ENCODE measurements at places on chromosomes 2 and 18. TPM values are rescaled to one million over a fixed set of nuclear protein-coding genes. Genes with fewer than 3 reads are reported as not detected.

DNA sequence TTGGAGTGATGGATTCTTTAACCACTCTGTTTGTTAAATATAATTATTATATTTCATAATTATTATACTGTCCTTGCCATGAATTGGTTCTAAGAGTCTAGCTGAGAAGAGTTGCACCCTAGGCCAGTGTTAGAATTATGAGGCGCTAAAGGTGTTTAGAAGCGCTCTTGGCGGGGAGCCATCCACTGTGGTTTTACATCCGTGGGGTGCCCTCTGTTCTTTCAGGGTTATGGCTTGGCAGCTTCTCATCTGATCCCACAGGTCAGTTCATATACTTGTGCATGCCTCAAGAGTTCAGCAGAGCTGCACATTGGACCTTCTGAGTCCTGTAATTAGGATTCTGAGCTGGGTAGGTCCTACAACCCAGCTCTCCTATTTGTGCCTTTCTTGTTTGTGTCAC is 9.1 kb downstream of the ASAP2 start:
- H3K4me3 ChIP-seq = no peak overlapping the region
- peaks cover 36% of the 10 kb centered on the region for H3K4me1 ChIP-seq
- H3K27ac ChIP-seq = no peak overlapping the region
- no peaks in the 10 kb centered on the region for H3K27me3 ChIP-seq
- no peaks in the 10 kb centered on the region for H3K36me3 ChIP-seq

DNA sequence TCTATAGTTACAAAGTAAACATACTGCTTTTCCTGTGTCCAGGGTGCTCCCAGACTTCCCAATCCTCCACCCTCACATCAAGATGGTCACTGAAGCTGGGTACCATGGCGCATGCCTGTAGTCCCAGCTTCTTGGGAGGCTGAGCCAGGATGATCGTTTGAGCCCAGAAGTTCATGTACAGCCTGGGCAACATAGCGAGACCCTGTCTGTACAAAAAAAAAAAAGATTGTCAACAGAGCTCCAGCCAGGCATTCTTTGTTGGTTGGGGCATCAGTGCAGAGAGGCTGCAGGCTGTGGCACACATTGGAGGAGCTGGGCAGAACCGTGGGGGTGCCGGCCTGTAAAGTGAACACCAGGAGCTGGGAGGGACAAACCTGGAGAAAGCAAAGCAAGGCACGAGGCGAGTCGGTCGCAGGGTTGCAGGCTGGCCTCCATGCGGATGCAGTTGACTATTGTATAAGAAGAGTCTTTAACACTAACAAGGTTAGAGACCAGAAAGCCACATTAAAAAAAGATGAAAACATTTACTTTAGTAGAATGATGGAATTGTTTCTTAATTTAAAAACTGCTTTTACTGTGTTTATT is 51.8 kb downstream of the ACOXL start:
- H3K27ac ChIP-seq = no peak overlapping the region
- DNase-seq = peak; percentile 62
- no peaks in the 10 kb centered on the region for H3K27me3 ChIP-seq
- no peak overlapping the region for H3K4me3 ChIP-seq
- H3K4me1 ChIP-seq = no peaks in the 10 kb centered on the region

- H3K4me3 ChIP-seq = no peak overlapping the region
- H3K27me3 ChIP-seq = peaks cover 96% of the 10 kb centered on the region
- no peak for DNase-seq
- H3K4me1 ChIP-seq = peaks cover 23% of the 10 kb centered on the region
- H3K36me3 ChIP-seq = no peaks in the 10 kb centered on the region
These were observed 2.4 kb downstream of the EVX2 start for GRCh38 chr2:176081376-176081836.

Gene SH2D6
- total RNA-seq = not detected

Gene LOXHD1
- 0.50 TPM for total RNA-seq

GRCh38 chr2:42510608-42511243 is 16.9 kb upstream of the KCNG3 start:
- no peak overlapping the region for H3K4me3 ChIP-seq
- no peak for DNase-seq
- H3K4me1 ChIP-seq = no peaks in the 10 kb centered on the region
- no peaks in the 10 kb centered on the region for H3K36me3 ChIP-seq

DNA sequence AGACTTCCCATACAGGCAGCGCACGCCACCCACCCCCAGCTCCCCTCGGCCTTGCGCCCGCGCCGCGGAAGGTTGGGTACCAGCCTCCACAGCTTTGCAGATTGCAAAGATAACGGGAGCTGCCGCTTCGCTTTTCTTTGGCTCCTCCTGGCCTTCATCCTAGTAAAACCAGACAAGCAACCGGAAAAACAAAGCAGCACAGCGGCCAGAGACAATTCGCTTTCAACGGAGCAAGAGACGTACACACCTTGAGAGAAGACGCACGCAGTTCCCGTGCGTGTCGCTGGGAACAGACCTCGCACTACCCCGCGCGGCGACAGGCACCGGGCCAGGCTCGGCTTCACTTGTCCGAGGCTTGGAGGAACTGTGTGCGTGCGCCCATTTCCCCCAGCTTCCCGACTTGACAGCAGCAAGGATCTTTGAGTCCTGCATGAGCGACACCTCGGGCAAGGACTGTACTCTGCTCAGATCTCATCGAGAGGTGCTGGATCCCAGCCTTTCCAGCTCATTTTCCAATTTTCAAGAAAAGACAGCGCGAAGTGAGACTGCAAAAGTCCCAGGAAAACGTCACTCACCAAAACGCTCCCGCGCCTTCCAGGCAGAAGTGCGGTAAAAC is 964 bp downstream of the ZBTB7C start:
- DNase-seq = no peak
- no peaks in the 10 kb centered on the region for H3K36me3 ChIP-seq
- no peaks in the 10 kb centered on the region for H3K27me3 ChIP-seq
- peak overlapping the region; percentile 92 for H3K27ac ChIP-seq
- H3K4me1 ChIP-seq = peaks cover 49% of the 10 kb centered on the region

- H3K4me3 ChIP-seq = no peak overlapping the region
- no peaks in the 10 kb centered on the region for H3K27me3 ChIP-seq
- no peaks in the 10 kb centered on the region for H3K36me3 ChIP-seq
These were observed 550.8 kb upstream of the TNP1 start for GRCh38 chr2:217410681-217410960.

DNA sequence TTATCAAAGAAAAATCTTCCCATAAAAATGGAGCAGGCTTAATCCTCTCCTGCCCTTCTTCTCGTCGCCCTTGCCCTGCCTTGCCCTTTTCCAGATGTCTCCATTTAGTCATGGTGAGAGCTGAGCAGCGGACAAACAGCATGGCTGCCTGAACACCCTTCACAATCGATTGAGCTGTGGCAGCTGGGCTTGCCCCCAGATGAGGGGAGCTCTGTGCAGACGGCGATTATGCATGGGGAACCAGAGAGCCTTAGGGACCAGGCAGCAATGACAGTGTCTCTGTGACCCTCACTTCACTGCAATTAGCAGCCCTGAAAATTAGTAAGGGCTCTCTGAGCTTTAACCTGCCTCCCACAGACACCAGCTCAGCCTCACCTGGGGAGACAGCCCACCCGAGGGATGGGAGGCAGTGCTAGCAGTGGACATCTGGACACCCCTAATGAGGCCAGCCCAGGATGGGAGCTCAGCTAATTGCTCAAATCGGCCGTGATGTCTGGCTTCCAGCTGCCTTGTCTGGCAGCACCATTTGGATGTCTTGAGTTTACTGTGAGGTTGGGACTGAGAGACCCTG is 365.7 kb downstream of the TNS1 start:
- H3K4me3 ChIP-seq = no peak overlapping the region
- no peak for DNase-seq
- H3K36me3 ChIP-seq = no peaks in the 10 kb centered on the region
- no peak overlapping the region for H3K27ac ChIP-seq

- peaks cover 23% of the 10 kb centered on the region for H3K36me3 ChIP-seq
- no peaks in the 10 kb centered on the region for H3K27me3 ChIP-seq
- peaks cover 42% of the 10 kb centered on the region for H3K4me1 ChIP-seq
- no peak for DNase-seq
These were observed 56.4 kb downstream of the FAM168B start for GRCh38 chr2:131036696-131037397.

DNA sequence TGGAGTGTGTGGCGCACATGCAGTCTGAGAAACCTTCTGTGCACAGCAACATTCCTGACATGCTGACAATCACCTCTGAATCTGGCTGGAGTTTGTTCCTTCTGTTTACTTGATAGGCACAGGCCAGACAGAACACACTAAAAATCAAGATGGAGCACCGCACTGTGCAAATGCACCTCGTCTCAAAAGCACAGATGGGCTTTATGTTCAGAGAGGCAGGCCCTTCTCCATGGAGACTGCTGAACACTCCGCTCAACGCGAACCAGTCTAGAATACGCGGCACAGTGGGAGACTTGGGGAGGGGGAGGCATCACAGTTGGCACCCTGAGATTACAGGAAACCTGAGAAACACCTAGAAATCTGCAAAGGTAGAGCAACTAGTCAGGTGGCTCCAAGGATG is 58.4 kb upstream of the DNMT3A start:
- no peaks in the 10 kb centered on the region for H3K27me3 ChIP-seq
- no peak overlapping the region for H3K4me3 ChIP-seq
- no peak overlapping the region for H3K27ac ChIP-seq
- H3K4me1 ChIP-seq = no peaks in the 10 kb centered on the region
- no peak for DNase-seq
- no peaks in the 10 kb centered on the region for H3K36me3 ChIP-seq

- no peaks in the 10 kb centered on the region for H3K27me3 ChIP-seq
- H3K27ac ChIP-seq = no peak overlapping the region
- H3K36me3 ChIP-seq = no peaks in the 10 kb centered on the region
- no peak for DNase-seq
- H3K4me3 ChIP-seq = no peak overlapping the region
These were observed 147.0 kb upstream of the OSR1 start for GRCh38 chr2:19505199-19506136.

Gene LRATD1
- total RNA-seq = 12.5 TPM

Gene BMP10
- total RNA-seq = not detected

Gene TANC1
- total RNA-seq = 52.7 TPM

Gene COLEC11
- 5.9 TPM for total RNA-seq

- H3K27ac ChIP-seq = no peak overlapping the region
- DNase-seq = no peak
- peaks cover 8% of the 10 kb centered on the region for H3K4me1 ChIP-seq
- no peaks in the 10 kb centered on the region for H3K27me3 ChIP-seq
These were observed 93.2 kb downstream of the ADD2 start for GRCh38 chr2:70674636-70675430.

GRCh38 chr18:33146014-33146413 is 294.5 kb downstream of the CCDC178 start:
- H3K27me3 ChIP-seq = no peaks in the 10 kb centered on the region
- H3K36me3 ChIP-seq = no peaks in the 10 kb centered on the region
- DNase-seq = no peak

GRCh38 chr18:24631243-24632025 is 171.0 kb downstream of the HRH4 start:
- peaks cover 11% of the 10 kb centered on the region for H3K4me1 ChIP-seq
- H3K36me3 ChIP-seq = no peaks in the 10 kb centered on the region
- peak; percentile 91 for DNase-seq
- H3K27ac ChIP-seq = no peak overlapping the region
- H3K4me3 ChIP-seq = no peak overlapping the region
- H3K27me3 ChIP-seq = no peaks in the 10 kb centered on the region
